ENCODE measurements at places on chromosomes 7 and 10.

DNA sequence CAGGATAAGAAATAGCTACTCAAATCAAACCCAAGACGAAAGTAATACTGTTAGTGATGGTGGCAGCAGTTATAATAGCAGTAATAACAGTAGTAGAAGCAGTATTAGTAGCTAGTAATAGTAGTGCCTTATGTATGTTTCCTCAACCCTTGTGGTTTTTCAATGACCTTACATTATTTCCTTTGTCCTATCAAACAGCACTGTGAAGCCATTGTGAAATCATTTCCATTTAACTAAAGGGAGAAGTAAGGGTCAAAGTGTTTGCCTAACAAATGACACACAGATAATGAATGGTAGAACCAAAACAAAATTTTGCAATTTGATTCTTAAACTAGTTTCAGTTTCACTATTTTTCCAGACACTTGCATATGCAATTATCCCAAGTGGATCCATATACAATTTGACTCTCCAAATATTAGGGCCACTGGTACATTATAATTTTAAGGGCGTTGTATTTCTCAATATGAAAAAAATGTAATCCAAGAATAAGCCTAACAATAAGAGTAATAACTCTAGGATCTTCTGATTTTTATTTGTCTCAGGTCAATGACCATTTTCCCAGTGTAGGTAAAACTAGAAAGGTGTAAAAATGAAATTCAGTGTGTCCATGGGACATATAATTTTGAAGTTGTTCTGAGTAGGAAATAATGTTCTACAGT, 33.7 kb upstream of the TMEM26 start:
- DNase-seq = no peak

DNA sequence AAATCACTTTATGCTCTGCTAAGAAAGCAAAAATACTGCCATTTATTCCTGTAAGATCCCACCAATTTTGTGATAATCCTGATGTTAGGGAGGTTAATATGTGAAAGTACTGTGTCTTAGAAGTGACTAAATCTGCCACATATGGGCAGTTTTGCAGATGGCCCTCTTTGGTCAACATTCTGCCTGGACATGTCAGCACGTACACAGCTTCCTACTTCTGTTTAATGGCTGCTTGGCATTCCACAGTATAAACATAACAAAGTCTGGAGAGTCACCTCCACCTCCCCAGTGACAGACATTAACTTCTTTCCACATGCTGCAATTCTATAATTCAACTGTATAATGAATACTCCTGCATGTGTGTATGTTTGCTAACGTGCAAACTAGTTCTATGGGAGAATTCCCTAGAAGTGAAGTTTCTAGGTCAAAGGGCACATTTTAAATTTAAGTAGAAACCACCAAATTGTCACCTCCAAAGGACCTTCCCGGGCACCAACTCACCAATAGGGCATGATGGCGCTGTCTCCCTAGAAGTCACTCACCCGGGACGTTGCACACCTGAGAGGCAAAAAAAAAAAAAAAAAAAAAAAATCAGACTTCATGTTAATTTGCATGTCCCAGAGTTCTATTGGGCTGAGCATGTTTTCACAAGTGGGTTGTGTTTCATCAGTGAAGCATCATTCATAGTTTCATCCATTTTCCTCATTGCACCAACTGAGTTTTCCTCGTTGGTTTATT, 38.9 kb downstream of the MKI67 start:
- DNase-seq = no peak

DNA sequence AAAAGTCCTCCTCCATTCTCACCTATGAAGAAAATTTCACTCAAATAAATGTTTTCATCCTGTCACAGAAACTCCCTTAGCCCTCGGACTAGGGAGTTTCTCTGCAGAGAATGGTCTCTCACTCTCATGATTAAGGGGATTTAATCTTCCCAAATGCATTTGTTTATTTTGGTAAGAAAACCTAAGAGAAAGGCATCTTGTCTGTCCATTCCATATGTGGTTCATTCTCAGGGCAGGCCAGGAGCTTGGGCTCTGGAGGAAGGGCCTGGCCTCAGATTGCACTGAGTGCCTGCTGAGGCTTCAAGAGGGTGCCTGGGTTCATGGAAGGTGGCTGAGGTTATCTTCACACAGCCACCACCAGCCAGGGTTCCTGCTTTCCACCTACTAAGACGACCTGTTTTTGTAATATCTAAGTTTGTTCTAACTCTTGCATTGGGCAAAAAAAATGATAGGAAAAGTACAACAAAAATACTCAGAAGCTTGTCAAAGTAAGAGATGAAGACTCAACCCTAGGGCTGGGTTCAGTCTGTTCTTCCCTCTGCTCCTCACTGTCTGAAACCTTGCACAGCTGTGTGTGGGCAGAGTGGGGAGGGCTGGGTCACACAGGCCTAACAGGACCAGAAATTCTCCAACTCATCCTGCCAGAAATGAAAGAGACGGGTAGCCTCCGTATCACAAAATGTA, 186.7 kb downstream of the CXCL12 start:
- DNase-seq = no peak

DNA sequence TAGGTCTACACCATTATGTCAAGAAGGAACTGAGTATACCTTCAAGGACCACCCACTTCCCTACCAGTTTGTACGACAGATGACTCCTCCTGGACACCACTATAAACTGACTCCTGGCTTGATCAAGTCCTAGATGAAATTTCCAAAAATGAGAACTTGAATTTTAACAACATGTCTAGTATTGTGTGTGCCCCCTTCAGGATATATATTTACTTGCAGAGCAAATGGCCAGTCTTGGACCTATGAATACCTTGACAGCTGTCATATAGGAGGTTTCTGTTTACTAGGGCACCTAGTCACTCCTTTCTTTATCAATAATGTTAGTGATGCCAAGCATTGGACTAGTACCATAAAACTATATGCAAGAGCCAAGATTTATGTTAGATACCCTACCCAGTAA, 94.1 kb upstream of the TMEM26 start:
- no peak for DNase-seq

DNA sequence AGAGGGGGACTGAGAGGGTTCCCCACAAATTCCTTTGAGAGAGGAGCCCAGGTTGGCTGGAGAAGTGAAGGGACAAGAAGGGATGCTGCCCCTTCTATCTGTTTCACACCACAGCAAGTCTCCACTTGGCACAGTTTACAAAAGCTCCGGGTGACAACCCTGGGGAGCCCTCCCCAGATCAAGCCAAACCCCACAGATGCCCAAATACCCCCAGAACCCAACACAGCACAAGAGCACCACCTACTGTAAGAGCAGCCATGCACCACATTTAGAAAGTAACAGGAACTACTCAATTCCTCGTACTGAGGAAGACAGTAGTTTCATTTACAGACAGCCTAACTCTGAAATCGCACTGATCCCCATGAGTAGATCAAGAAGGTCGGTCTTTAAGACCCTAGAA, 67.8 kb upstream of the ATP6V0A4 start:
- no peak for DNase-seq

- no peak for DNase-seq
These were observed 83.1 kb downstream of the LHPP start for GRCh38 chr10:124544711-124545110.

GRCh38 chr7:155774947-155775346, 37.3 kb downstream of the SHH start:
- no peak for DNase-seq

DNA sequence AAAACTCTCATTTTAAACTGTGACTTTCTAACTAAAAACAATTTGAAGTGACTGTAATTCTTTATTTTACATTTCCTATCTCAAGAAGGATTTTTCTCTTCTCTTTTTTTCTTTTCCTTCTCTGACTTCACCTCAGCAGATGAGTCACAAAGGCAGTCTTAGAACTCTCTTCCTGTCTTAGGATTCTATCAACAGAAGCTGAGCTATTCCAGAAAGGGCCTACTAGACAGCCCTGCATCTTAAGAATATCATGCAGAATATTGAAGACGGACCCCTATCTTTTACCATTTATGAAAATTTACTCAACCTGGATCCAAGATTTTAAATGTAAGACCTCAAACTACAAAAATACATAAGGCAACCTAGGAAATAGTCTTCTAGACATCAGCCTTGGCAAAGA, 365.7 kb upstream of the SEMA3C start:
- no peak for DNase-seq

DNA sequence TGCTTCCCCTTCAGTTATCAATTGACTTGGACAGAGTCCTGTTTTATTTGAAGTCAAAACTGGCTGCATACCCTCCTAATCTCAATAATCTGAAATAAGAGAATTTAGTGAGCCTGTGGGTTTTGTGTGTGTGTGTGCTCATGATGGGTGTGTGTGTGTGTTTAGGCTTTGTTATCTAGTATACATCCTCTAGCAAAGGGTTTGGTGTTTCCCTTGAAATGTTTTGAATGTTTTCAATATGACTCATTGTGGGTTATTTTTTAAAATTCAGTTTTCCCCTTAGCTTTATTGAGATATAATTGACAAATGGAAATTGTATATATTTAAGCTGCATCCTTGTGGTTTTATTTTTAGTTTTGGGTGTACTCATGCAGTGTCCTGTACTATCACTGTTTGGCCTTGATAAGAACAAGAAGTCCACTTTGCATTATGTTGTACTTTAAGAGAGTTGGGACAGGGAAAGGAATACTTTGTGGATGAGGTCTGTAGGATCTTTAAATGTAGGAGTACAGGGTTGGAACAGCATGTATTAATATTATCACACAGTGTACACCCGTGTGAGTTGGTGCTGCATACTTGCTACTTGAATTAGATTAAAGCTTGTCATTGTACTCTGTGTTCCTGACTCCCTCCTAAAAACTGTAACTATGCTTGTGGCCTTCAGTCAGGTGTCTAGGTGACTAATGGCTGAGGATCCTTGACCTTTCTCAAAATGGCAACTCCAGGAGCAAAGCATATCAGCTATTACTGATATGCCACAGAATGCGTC, 58.3 kb downstream of the VCL start:
- DNase-seq = no peak

DNA sequence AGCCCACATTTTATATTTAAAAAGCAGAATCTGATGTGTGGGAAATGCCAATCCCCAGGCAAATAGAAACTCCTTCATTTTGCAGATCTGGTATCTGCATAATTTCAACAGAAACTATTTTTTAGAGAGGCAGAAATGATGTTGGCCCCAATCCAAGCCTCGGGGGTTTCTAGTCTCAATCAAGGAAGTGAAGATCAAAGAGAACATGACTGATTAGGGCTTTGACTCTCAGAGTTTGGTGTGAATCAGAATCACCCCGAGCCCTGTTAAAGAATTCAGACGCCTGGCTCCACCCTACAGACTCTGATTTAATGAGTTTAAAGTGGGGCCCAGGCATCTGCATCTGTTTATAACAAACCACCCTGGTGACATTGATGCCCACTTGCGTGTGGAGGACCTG, 36.7 kb upstream of the UBE2H start:
- DNase-seq = no peak

DNA sequence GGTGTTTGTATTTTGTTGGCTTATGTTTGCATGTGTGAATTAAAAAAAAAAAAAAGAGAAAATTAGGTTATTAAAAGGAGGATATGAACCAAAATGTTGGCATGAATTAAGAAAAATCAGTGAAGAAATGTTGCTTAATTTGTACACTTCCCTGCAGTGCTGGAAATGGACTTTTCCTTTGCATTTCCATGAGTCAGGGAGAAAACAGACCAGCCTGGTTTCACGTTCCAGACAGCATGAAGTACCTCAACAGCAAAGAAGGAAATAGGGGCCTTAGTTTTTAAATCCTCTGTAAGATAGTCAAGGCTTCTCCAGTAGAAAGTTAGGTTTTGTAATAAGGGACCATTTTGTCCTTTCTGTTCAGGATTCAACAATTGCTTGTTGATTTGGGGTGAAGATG, 159.7 kb downstream of the CELF2 start:
- DNase-seq = no peak

DNA sequence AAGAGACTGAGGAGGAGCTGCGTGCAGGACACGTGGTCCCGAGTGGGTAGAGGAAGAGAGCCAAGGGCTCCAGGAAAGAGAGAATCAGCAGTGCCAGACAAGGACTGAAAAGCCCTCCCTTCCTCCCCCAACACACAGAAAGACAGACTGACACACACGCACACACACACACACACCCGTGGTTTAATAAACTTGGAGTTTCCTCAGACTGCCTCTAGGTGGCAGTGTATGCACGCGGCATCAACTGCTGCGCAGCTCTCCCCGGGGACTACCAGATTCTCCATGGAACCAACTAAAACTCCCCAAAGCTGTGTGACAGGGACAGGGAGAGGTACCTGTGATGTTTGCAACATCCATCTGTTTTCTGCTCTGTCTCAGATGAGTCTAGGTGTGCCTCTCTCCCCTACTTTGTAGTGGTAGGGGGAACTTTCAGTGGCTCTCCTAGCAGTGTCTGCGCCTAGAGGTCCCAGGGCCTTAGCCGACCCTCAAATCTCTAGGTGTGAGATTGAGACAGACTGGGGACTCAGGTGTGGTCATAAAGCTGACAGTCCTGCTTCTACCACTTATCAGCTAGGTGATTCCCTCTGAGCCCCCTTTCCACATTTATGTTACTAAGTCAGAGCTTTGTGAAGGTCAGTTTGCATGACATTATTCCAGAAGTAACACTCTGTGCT, 9.3 kb upstream of the TSPAN14 start:
- no peak for DNase-seq

DNA sequence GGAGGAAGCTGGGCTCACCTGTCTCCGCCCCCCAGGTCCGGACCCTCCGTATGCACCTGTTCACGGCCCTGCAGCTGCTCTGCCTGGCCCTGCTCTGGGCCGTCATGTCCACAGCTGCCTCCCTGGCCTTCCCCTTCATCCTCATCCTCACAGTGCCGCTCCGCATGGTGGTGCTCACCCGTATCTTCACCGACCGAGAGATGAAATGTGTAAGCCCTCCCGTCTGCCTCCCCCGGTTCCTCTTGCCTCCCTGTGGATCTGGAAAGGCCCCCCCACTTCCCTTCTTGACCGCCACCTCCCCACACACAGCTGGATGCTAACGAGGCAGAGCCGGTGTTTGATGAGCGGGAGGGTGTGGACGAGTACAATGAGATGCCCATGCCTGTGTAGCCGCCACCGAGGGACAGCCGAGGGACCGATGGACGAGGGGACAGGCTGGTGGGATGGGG, 4.6 kb downstream of the FASTK start:
- DNase-seq = no peak

GRCh38 chr10:3127921-3128320, 44.7 kb downstream of the PITRM1 start:
- DNase-seq = no peak

- DNase-seq = no peak
These were observed 2.5 kb upstream of the RET start for GRCh38 chr10:43074409-43074808.

GRCh38 chr10:16933783-16934182, 116.6 kb upstream of the RSU1 start:
- DNase-seq = no peak

- no peak for DNase-seq
These were observed 268.8 kb downstream of the ELFN1 start for GRCh38 chr7:1938788-1939433.

GRCh38 chr7:157113607-157114006, 25.1 kb upstream of the UBE3C start:
- DNase-seq = no peak

GRCh38 chr10:122729126-122729525, 29.5 kb upstream of the C10orf120 start:
- no peak for DNase-seq

GRCh38 chr10:131000743-131001142, 310.8 kb downstream of the TCERG1L start:
- no peak for DNase-seq

GRCh38 chr7:28889290-28889689, 68.8 kb downstream of the TRIL start:
- no peak for DNase-seq

Data from memory B cell (primary cell).